ENCODE measurements at places on chromosomes 6 and 20. TPM values are rescaled to one million over a fixed set of nuclear protein-coding genes. Genes with fewer than 3 reads are reported as not detected.

Gene BTNL2
- not detected for total RNA-seq

Gene HLA-C
- 122 TPM for total RNA-seq

Gene GCNT2
- total RNA-seq, result 13.5 TPM

Gene KHDC1L
- not detected for total RNA-seq

Gene ATRN
- total RNA-seq, result 22.5 TPM

Gene GFRA4
- not detected for total RNA-seq

Gene OLIG3
- total RNA-seq, result not detected

Gene EPHA7
- total RNA-seq, result 8.4 TPM

Gene SLPI
- 57.3 TPM for total RNA-seq

Gene TNXB
- total RNA-seq, result 210 TPM

Gene SLC16A10
- 10.3 TPM for total RNA-seq

Gene DDO
- total RNA-seq, result 13.7 TPM

Gene LCA5
- total RNA-seq, result 2.6 TPM

Gene DPPA5
- total RNA-seq, result not detected

Gene BCAS1
- not detected for total RNA-seq

Gene NMBR
- total RNA-seq, result not detected

Gene DCBLD1
- total RNA-seq, result 6.3 TPM

Gene ABCC10
- total RNA-seq, result 7.1 TPM

Gene RPP40
- total RNA-seq, result 2.4 TPM

Gene CCM2L
- total RNA-seq, result 6.0 TPM

Gene SOX18
- total RNA-seq, result 17.2 TPM

Gene GRM1
- total RNA-seq, result 0.08 TPM

Gene SLC17A3
- not detected for total RNA-seq

Gene MAFB
- total RNA-seq, result 31.7 TPM

Gene ULBP1
- 0.11 TPM for total RNA-seq

Gene C6orf58
- total RNA-seq, result not detected

Gene GLP1R
- total RNA-seq, result 1.9 TPM

All from right atrium auricular region (tissue), 2 donors.